Brain microvascular endothelial cell (primary cell): ENCODE measurements at places on chromosomes 6 and 20.
A peak's percentile ranks its signal among the peaks of the same experiment; 100 is the strongest.

GRCh38 chr20:33072362-33072761 is 7.1 kb upstream of the BPIFB4 start:
- DNase-seq, result no peak

DNA sequence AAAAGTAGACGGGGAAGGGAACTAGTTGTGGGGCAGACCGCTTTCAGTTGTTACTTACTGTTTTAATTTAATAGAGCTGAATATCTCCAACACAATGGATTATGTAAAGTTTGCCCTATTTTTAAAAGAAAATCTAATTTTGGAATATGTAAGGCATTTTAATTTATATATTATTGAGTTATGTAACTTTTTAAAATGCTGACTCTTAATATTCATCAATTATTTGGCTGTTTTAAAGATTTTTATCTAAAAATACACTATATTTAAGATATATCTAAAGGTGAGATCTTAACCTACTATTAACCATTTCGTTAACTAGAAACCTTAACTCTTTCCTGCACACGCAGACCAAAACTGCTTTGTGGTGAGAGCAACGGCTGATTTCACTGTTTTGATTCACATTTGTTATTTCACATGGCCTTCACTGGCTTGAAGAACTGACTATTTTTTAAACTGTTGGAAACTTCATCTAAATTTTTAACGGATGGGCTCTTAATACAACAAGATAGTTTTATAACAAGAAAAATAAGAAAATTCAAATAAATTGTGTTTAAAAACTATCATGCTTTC is 87.9 kb downstream of the HUS1B start:
- no peak for DNase-seq

DNA sequence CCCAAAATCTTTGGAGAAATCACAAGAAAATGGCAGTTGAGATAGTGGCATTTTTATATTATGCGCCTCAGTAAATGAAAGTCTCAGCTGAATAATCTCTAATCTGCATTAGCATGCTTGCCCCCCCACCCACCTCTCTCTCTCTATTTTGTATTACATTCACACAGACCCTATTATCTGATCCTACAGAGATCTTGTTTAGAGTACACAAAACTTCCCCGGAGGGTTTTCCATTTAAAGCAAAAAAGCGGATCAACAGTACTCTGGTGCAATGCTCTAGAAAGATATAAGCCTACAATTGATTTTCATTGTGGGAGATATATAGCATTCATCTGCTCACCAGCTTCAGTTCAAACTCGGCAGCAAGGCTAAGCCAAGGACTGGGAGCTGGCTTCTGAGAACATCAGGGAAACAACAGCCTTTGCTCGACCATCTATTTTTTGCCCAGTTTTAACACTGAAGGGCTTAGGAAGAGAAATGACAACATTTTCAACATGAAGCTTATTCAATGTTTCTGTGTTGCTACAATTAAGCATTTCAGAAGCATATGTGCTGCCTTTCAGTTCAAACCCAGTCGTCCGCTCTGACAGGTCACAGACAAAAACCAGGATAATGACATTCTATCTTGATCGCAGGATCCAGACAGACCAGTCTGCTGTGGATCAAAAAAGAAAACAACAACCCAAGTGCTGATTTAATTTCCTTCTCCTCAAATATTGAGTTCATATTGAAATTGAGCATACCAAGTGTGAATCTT is 137.6 kb upstream of the ATXN1 start:
- no peak for DNase-seq

GRCh38 chr6:34044945-34045595 is 100.8 kb downstream of the GRM4 start:
- DNase-seq, result no peak

- no peak for DNase-seq
Measured at GRCh38 chr20:63908008-63908682, 13.2 kb downstream of the DNAJC5 start.

DNA sequence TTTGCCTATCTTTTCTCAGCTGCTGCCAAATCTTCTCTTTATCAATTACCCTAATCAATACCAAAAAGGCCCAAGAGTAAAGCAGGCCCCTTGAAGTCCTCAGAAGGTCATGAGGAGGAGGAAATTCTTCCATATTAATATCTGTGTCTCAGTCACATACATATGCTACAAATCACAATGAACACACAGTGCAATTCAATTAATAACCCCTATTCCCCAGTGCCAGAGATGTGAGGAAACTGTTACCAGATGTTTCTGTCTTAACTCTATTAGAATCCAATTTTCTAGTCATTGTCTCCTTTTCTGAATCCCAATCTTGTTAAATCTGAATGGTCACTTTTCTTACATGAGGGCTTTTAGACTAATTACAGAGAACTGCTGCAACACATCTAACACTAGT is 45.9 kb upstream of the SLC2A12 start:
- no peak for DNase-seq

- peak; percentile 85 for DNase-seq
Measured at GRCh38 chr6:147170269-147170668, 33.9 kb upstream of the STXBP5 start.

GRCh38 chr6:82094166-82094806 is 153.3 kb downstream of the IBTK start:
- no peak for DNase-seq

GRCh38 chr6:21438986-21439352 is 154.6 kb upstream of the SOX4 start:
- DNase-seq, result no peak

- DNase-seq, result no peak
Measured at GRCh38 chr20:53809728-53810365, 216.2 kb upstream of the ZNF217 start.

GRCh38 chr20:60269573-60270162 is 311.4 kb downstream of the CDH26 start:
- no peak for DNase-seq

DNA sequence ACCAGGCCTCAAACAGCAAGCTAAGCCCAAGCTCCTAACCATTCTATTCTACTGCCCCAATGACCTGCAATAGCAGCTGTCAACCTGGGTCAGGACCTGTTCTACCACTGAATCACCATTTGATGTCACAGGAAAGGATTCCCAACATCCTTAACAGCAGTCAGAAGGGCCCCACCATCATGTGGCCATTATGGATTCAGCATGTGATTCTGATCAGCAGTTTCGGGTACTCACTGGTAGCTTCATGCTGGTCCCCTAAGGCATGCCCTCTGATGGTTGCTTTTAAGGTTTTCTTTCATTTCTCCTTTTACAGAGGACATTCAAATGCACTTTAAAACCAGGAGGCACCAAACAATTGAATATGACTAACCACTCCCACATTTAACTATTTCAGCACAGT is 37.3 kb upstream of the MAP7 start:
- no peak for DNase-seq

- DNase-seq, result no peak
Measured at GRCh38 chr6:13243033-13243432, 85.3 kb downstream of the TBC1D7 start.

- DNase-seq, result no peak
Measured at GRCh38 chr6:40336940-40337760, 250.0 kb downstream of the LRFN2 start.

GRCh38 chr6:28425944-28426541 is 17.2 kb downstream of the ZSCAN23 start:
- no peak for DNase-seq

DNA sequence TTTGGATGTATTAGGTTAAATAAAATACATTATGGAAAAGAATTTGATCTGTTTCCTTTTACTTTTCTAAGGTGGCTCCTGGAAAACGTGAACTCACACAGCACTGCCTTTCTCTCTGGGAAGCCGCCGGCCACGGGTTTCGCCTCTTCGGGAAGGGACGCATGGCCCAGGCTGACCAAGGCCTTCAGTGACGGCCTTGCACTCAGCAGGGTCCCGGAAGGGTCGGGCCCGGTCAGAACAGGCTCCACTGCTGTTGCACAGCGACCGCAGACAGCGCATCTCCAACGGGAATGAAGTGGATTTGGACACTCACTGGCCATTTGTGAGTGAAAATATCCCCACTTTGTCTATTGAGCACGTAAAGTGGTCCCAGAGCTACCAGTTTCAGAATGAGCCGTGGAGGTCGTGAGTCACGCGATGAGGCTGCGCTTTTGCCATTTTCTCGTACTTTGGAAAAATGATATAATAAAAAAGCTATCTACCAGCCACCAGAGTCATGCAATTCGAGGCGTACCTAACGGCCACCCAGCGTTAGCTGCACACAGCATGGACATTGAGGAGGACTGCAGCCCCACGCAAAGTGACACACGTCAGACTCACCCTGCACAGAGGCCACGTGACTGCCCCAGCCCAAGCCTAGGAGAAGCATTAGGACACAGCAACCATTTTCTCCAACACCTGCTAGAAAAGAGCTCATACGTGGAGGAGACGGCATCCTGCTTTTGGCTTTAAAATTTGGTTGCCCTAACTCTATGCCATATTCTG is 244.3 kb downstream of the TTLL2 start:
- no peak for DNase-seq

GRCh38 chr6:37779902-37780628 is 39.5 kb upstream of the ZFAND3 start:
- DNase-seq, result no peak

DNA sequence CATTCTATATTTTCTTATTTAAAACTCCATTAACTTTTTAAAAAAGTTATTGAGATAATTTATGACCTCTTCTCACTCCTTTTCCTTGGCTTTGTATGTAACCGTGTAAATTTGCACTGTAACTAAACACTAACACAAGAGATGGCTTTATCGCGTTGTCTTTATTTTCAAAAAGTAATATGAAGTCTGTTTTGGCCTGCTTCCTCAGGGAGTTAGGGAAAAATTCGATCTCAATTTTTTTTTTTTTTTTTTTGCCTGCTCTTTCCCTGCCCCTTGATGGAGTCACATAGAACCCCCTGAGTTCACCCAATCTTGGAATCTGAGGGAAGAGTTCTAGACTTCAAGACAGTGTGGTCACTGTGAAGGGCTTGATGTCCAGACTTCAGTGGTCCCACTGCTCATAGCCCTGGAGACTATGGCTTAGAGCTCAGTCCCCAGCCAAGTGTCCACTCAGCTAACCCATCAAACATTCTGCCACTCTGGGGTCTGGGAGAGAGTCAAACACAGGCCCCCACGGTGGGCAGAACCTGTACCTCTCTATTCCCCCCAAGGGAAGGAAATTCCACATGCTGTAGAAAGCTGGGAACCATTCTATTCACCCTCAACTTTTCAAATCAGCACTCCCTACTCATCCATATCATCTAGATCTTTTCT is 15.7 kb upstream of the TBC1D22B start:
- no peak for DNase-seq

- peak; percentile 45 for DNase-seq
Measured at GRCh38 chr6:78629154-78629721, 238.1 kb upstream of the IRAK1BP1 start.

- DNase-seq, result no peak
Measured at GRCh38 chr6:154996841-154997311, 1.8 kb downstream of the TIAM2 start.

GRCh38 chr6:150029749-150030148 is 4.4 kb upstream of the RAET1L start:
- no peak for DNase-seq

DNA sequence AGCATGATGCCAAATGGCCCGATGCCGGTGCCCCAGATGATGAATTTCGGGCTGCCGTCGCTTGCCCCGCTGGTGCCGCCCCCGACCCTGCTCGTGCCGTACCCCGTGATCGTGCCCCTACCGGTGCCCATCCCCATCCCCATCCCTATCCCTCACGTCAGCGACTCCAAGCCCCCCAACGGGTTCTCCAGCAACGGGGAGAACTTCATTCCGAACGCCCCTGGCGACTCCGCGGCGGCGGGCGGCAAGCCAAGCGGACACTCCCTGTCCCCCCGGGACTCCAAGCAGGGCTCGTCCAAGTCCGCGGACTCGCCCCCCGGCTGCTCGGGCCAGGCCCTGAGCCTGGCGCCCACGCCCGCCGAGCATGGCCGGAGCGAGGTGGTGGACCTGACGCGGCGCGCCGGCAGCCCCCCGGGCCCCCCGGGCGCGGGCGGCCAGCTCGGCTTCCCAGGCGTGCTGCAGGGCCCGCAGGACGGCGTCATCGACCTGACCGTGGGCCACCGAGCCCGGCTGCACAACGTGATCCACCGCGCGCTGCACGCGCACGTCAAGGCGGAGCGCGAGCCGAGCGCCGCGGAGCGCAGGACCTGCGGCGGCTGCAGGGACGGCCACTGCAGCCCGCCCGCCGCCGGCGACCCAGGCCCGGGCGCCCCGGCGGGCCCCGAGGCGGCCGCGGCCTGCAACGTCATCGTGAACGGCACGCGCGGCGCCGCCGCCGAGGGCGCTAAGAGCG is 144.6 kb downstream of the SOBP start:
- no peak for DNase-seq

DNA sequence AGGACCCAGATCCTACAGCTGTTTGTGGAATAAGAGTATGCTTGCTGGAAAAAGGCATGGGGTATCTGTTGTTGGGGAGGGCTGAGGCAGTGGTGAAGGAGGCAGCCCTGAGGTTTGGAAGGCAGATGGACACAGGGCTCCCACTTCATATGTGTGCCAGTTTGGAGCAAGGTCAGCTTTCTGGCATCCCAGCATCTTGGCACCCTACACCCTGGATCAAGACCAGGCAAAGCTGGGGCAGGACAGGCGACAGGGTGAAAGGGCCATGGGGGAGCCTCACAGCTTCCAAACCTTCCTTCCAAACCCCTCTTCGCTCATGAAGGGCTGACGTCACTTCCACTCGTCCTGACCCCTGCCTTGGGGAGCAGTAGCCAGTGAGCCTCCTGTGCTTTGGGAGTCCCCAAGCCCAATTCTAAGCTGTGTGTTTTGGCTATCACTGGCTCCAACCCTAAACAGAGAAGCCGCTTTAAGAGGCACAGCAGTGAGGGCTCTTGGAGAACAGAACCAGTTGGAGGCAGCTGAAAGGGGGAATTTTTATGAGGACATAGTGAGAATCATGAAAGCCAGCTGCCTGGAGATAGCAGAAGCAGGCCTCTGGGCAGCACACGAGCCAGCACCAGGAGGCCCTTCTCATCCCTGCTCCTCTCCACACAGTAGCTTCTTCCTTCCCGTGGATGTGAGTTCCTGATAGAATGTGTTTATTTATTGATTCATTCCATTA is 448.6 kb upstream of the CDH4 start:
- no peak for DNase-seq

- no peak for DNase-seq
Measured at GRCh38 chr6:111534231-111534751, 51.3 kb upstream of the REV3L start.

DNA sequence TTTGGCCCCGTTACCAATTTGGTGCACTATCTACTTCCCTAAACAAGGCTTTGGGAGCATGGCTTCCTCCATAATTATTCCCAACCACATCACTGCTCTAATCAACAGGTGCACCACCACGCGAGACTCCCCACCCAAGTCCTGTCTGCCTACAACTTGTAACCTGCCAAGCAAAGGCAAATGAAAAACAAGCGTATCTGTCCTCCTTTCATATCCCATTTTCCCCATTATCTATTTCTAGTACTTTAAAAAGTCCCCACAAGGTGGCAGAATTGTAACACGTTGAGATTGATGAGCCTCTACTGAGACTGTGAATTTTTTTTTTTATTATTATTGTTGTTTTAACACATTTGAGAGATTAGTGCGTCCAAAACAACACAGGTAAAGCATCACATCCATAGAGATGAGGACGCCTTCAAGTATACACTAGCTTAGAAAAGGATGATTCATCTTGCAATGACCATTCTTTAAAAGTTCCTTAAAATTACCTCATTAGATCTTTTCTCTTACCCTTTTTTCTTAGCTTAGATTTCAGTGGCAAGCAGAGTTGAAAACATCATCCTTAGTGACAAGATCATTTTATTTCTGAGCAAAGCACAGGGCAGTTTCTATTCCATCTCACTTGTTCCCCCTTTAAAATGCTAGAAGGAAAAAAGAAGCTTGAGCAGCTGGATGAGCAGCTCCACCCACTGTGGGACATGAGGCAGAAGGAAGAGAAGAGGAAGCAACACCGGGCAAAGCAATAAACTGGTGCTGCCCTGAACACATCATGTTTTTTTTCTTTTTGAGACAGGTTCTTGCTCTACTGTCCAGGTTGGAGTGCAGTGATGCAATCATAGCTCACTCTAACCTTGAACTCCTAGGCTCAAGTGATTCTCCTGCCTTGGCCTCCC is 210.8 kb downstream of the ARHGAP18 start:
- DNase-seq, result peak; percentile 29
